Left lobe of liver (tissue), 2 donors: ENCODE measurements at places on chromosomes 16 and 17. TPM values are rescaled to one million over a fixed set of nuclear protein-coding genes. Genes with fewer than 3 reads are reported as not detected.

GRCh38 chr17:5354310-5354709 is 65.2 kb downstream of the NUP88 start:
- no peak for DNase-seq

DNA sequence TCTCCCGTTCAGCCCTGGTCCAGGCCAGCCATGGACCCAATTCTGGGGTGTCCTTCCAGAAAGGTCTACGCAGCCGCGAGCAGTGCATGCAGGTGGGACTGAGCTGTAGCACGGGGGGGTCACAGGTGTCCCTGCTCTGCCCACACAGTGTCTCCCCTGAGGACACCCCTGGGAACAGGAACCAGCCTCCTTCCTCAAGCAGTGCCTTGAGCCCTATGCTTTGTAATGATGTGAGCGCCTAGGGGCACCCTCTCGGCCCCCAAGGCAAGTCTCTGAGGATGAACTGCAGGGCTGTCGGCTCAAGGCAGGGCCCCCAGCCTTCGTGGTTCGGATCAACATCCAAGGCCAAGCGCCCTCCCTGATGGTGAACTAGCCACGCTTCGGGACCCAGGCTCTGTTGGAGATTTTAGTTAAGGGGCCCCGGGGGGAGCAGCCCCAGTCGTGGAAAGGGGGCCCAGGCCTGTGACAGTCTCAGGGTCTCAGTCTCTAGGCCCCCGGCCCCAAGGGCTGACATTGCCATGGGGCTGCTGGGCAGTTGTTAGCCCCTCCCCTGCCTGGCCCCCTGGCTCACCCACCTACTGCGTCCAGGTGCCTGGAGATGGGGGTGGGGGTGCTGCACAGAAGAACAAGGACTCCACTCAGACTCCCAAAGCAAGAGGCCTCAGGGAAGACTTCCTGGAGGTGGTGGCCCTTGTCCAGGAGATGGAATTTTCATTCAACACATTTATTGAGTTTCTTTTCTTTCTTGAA is 2.3 kb downstream of the IL17C start:
- DNase-seq, result no peak

- no peak for DNase-seq
These were observed 74.3 kb downstream of the MSI2 start for GRCh38 chr17:57330587-57330986.

DNA sequence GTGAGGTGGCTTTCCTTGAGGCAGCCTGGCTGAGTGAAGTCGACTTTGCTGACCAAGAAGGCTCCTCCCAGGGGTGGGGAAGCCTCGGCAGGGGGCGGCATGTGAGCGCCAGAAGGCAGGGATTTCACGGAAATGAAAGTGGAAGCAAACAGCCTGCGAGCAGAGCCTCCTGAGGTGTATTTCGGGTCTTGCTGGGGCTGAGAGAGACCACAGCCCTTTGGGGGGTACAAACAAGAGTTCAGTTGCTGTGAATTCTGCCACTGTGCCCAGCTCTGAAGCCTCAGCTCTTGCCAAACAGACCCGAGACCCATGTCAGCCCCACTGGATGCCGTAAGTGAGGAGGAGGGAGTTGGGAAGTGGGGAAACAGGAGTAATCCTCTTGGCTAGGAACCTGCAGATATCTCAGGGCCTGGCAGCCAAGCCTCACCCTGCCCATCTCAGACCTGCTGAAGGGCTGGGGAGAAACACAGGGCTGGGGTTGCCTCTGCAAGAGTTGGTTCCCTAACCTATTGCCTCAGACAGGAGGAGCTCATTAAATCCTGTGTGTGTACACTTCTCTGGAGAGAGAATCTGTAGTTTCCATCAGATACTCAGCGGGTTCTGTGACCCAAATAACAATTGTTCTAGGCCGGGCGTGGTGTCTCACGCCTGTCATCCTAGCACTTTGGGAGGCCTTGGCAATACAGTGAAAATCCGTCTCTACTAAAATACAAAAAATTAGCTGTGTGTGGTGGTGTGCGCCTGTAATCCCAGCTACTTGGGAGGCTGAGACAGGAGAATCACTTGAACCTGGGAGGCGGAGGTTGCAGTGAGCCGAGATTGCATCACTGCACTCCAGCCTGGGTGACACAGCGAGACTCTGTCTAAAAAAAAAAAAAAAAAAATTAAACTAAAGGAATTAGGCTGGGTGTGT is at the start of gene IFI35:
IFI35 (plus strand) TSS at position 146 of the 913 bp plus-strand sequence; CDS start at position 310, 164 bp downstream.
- peak; percentile 83 for DNase-seq

DNA sequence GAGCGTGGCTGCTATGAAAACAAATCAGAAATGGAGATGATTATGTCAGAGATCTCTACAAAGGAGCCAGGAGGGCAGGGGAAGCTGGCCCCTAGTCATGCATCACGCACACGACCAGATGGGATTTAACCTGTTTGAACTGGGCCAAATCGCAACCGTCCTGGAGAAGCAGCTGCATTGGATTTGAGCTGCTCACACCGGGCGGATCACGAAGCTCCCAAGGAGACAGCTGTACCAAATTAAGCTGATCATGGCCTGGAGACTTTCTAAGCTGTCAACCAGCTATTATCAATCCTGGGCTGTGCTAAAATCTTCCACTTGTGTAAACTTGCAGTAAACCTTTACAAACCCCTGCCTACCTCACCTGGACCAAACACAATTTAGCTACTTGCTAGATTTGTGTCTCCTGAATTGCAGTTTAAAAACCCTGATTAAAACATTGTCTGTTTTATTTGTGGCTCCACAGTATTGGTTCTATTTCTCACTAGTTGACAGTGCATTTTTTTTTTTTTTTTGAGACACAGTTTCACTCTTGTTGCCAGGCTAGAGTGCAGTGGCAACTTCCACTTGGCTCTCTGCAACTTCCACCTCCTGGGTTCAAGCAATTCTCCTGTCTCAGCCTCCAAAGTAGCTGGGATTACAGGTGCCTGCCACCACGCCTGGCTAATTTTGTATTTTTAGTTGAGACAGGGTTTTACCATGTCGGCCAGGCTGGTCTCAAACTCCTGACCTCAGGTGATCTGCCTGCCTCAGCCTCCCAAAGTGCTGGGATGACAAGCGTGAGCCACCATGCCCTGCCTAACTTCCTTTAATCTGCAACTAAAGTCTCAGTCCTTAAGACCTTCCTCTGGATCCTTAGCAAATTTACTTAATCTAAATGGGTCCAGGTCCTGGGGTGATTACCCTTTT is 98.3 kb upstream of the GRIN2A start:
- no peak for DNase-seq

- DNase-seq, result no peak
These were observed 23.0 kb downstream of the VPS35L start for GRCh38 chr16:19578378-19578971.

DNA sequence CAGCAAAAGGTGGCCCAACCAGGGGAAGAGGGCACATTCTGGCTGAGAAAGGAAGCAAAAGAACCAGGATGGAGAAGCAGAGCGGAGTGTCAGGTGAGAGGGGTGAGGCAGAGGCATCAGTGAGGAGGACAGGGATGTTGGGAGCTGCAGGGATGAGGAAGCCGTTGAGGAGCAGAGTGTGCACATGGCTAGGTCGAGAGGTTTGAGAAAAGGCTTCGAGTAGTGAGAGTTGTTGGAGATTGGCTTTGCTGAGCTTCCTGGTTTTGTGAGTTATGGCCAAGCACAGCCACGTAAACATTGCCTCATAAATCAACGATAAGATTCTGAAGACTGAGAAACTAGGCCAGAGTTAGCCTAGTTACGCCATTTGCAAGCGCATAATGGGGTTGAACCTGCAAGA is 26.9 kb downstream of the DNAH2 start:
- no peak for DNase-seq

- DNase-seq, result no peak
These were observed 8.3 kb downstream of the EME1 start for GRCh38 chr17:50381260-50381815.

DNA sequence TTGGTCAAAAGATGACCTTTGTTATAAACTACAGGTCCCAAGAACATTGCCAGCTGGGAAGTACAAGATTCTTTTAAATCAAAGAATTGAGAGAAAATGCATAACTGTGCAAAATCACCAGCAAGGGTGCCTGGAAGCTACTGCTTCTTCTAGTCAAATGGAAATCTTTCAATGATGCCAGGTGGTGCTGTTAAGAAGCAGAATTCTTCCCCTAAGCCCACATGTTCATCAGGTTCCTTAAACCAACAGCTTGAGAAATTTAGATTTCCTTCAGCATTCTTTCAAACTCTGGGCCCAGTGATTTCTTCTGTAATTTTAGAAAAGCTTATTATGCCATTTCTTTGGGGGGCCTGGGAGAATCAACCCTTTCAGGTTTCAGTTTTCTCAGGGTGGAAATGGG is 207.8 kb upstream of the WSCD1 start:
- no peak for DNase-seq

- no peak for DNase-seq
These were observed 70.2 kb upstream of the PSMD7 start for GRCh38 chr16:74226338-74226954.

GRCh38 chr16:13756411-13757140 is 163.4 kb upstream of the ERCC4 start:
- no peak for DNase-seq

GRCh38 chr16:26795184-26795583 is 271.5 kb upstream of the C16orf82 start:
- no peak for DNase-seq

DNA sequence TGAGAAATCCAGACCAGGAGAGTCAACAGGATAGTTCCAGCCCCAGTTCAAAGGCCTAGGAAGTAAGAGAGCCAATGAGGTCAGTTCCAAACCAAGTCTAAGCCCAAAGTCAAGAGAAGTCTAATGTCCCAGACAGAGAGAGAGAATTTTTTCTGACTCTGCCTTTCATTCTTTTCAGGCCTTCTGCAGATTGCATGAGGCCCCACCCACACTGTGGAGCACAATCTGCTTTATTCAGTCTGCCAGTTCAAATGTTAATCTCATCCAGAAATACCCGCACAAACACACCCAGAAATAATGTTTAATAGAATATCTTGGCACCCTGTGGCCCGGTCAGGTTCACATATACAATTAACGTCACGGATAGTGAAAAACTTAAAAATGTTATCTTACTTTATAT is 962.4 kb upstream of the SOX9 start:
- DNase-seq, result no peak

- no peak for DNase-seq
These were observed 18.7 kb upstream of the ARHGAP17 start for GRCh38 chr16:25033852-25034251.

DNA sequence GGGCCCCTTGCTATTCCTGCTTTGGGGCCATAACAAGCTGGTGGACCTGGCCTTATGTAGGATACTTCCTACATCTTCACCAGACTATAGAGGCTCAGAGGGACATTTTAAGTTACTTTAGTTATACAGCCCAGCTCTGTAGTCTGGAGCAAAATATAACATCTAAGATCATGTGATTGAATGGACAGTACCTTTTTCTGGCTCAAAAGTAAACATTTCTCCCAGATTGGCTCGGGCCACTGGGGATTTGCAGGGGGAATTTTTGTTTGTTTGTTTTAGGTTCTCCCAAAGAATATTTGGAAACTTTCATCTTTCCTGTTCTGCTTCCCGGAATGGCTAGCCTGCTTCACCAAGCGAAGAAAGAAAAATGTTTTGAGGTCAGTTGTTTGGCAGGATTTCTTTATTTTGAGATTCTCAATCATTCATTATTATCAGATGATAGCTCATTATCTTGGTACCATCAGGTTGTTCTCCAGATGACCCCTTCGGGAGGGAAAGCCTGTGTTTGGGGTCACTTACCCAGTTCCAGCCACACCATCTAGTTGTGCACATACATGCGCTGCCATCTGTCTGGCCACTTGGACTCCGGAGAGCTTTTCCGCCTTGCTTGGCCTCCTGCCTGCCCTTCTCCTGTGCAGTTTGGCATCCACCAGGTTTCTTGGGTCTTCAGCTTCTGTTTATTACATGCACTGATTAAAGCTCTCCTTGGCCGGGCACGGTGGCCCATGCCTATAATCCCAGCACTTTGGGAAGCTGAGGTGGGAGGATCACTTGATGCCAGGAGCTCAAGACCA is 17.2 kb downstream of the IQCK start:
- DNase-seq, result no peak

GRCh38 chr17:57096472-57097202 is 11.6 kb downstream of the AKAP1 start:
- DNase-seq, result peak; percentile 81

- no peak for DNase-seq
These were observed 12.4 kb upstream of the TEX19 start for GRCh38 chr17:82346342-82347300.

- peak; percentile 72 for DNase-seq
These were observed 4.4 kb downstream of the CD19 start for GRCh38 chr16:28935924-28936783.

DNA sequence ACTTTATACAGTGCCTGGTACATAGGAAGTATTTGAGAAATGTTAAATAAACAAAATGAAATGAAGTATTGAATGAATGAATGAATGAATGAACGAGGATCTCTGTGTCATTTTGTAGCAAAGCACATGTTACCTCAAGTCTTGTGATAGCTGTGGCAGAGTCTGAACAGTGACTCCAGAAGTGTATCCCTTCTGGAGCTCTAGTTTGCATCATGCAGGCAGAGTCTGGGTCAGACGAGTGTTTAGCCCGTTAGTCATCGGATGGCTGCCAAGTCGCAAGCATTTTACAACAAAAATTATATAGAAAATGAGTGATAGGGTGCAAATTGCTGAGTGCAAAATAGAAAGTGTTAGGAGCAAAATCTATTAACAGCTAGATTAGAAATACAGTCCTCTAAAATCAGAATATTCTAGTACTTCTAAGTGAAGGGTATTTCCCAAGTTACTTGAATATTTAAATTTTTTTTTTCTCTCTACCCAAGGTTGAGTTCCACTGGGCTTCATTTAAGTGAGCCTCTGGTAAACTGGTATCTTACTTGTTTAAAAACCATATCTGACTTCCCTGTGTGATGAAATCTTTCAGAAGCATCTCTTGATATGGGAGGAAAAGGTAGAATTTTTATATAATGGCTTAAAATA is 113.3 kb downstream of the FTO start:
- DNase-seq, result no peak

GRCh38 chr16:8621572-8622314 is at the start of gene METTL22:
TSS of gene METTL22 (plus strand) at chr16:8621698. CDS start at chr16:8625666, 3,968 bp downstream.
- peak; percentile 93 for DNase-seq

DNA sequence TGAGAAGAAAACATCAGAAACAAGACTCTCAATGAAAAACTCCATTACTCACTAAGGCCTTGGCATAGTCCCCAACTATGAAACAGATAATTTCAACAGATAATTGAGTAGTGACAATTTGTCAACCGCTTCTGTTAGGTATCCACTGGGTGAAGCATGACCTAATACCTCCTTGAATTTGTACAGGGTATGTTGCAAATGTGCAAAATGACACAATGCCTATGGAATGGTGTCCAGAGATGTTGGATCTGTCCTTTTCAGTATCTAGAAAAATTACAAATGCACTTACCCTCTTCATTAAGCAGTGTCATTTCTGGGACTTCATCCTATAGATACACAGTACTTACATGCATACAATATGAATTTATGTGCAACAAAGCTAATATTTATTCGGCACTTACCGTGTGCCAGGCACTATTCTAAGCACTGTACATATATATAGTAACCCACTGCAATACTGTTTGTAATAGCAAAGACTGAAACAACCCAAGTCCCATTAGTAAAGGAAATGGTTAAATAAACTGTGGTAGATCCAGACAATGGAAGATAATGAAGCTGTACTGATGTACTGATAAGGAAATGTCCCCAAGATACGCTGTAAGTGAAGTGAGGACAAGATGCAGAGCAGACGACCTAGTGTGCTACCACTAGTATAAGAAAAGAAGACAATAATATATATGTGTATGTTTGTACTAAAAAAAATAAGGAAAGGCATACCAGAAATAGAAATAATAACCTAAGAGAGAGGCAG is 21.4 kb upstream of the SLC6A4 start:
- DNase-seq, result no peak

The SLC16A6 gene
- 0.40 TPM for total RNA-seq

The KDM8 gene
- total RNA-seq, result 73.7 TPM

The TP53TG3B gene
- total RNA-seq, result not detected

The HOXB9 gene
- total RNA-seq, result 0.13 TPM
